Left lung (tissue), 14 donors: ENCODE measurements at places on chromosomes 4 and X. TPM values are rescaled to one million over a fixed set of nuclear protein-coding genes. Genes with fewer than 3 reads are reported as not detected.

DNA sequence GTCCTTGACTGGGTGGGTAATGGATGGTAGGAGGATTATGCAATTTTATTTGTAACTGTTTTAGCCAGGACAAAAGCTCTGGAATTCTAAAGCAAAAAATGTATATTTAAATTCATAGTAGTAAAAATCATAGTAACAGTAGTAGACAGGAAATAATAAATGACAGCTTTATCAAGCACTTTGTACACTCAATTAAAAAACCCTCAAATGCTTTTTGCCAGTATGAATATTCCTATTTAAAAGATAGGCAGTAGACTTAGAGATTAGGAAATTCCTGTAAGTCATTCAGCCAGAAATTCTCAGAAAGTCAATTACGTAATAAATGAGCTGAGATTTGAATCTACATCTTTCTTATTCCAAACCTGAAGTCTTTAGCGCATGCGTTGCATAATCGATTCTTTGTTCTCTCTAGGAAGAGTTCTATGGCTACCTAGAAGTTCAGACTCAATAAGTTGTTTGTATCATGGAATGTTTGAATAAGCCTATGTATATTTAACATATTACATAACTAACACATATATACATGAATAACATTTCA lies 2.5 kb downstream of the AADAT start:
- peaks cover 39% of the 10 kb centered on the region for H3K27me3 ChIP-seq
- no peaks in the 10 kb centered on the region for H3K4me1 ChIP-seq
- DNase-seq = no peak
- no peak overlapping the region for H3K27ac ChIP-seq
- H3K4me3 ChIP-seq = no peak overlapping the region

The MAOB gene
- 20.6 TPM for total RNA-seq

The FMR1NB gene
- not detected for total RNA-seq

- H3K4me3 ChIP-seq = no peak overlapping the region
- no peaks in the 10 kb centered on the region for H3K4me1 ChIP-seq
- H3K27ac ChIP-seq = no peak overlapping the region
- no peaks in the 10 kb centered on the region for H3K27me3 ChIP-seq
These were observed 1338.0 kb downstream of the FSTL5 start for GRCh38 chr4:160825644-160826338.

- H3K36me3 ChIP-seq = no peaks in the 10 kb centered on the region
- no peaks in the 10 kb centered on the region for H3K4me1 ChIP-seq
- H3K4me3 ChIP-seq = no peak overlapping the region
- H3K27ac ChIP-seq = no peak overlapping the region
- no peaks in the 10 kb centered on the region for H3K27me3 ChIP-seq
These were observed 204.9 kb downstream of the GBA3 start for GRCh38 chr4:22897520-22898108.

- no peaks in the 10 kb centered on the region for H3K36me3 ChIP-seq
- H3K27ac ChIP-seq = no peak overlapping the region
- no peak for DNase-seq
- H3K4me3 ChIP-seq = no peak overlapping the region
- no peaks in the 10 kb centered on the region for H3K27me3 ChIP-seq
These were observed 437.6 kb downstream of the RAPGEF2 start for GRCh38 chr4:159540501-159540900.

- H3K4me1 ChIP-seq = no peaks in the 10 kb centered on the region
- no peaks in the 10 kb centered on the region for H3K36me3 ChIP-seq
- H3K27ac ChIP-seq = no peak overlapping the region
- H3K4me3 ChIP-seq = no peak overlapping the region
- H3K27me3 ChIP-seq = no peaks in the 10 kb centered on the region
These were observed 45.8 kb downstream of the ANXA10 start for GRCh38 chr4:168138143-168138542.

The PNMA6F gene
- not detected for total RNA-seq

DNA sequence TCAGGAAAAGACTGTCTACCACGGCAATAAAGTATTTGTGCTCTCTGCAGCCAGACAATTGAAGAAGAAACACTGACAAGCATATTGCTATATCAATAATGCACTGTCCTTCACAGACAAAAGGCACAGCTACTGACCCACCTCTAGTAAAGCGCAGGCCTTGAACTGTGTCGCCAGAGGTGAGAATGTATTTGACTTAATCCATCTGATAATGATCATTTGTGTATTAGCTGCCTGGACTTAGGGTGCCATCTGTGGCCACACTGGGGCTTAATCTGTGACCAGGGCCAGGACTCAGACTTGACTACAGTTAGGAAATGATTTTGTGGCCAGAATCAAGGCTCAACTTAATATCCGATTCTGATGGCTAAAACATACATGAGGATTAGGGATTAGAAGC lies 260.4 kb downstream of the SMARCA1 start:
- no peak overlapping the region for H3K4me3 ChIP-seq
- no peaks in the 10 kb centered on the region for H3K27me3 ChIP-seq
- no peaks in the 10 kb centered on the region for H3K36me3 ChIP-seq
- no peak for DNase-seq
- no peak overlapping the region for H3K27ac ChIP-seq
